ENCODE measurements at places on chromosomes 7 and 10. TPM values are rescaled to one million over a fixed set of nuclear protein-coding genes. Genes with fewer than 3 reads are reported as not detected.

The ERLIN1 gene
- 16.6 TPM for total RNA-seq

The ZNF365 gene
- total RNA-seq = not detected

The ARHGAP22 gene
- total RNA-seq = 0.66 TPM

DNA sequence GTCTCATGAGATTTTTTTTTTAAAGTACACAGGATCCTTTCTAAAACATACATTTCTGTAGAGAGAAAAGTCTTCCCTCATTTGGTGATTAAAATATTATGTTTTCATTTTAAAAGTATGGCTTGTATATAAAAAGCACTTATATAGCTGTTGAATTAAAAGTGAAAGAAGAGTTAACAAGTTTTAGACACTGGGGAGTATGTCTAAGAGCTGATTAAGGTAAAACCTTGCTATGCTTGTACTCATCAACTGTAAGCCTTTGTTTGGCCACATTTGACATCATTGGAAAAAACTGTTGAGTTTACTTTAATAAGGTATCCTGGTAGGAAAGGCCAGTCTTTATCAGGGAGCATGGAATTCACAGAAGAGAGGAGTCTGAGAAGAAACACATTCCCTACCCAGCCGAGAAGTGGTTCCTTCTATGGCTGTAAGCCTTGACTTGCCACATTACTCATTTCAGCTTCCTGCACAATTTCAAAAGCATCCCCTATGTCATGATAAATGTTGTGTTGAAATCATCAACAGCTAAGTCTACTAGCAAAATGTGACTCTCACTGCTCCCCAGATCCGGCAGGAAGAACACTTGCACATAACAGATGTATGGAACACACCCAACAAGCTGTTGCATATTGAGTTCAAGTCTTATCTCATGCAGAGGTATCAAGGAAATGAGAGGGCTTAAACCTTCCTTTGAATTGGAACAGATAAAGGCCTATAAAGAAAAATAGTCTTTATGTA, 171.8 kb upstream of the CDK1 start:
- DNase-seq = no peak

GRCh38 chr7:108146070-108146842, 16.1 kb upstream of the LAMB4 start:
- DNase-seq = peak; percentile 32

Data from activated T-helper 1 cell treated with anti-CD3 and anti-CD28 coated beads, Interleukin-12 subunit alpha, Interleukin-12 subunit beta, Interleukin-2, Interleukin-4 antibody, amounts not matched to agents 30 ng/mL and 10 ng/mL and 1 ng/mL, durations not matched to agents 14 hours and 24 hours and 36 hours (primary cell).